ENCODE measurements at places on chromosomes 7 and 10. TPM values are rescaled to one million over a fixed set of nuclear protein-coding genes. Genes with fewer than 3 reads are reported as not detected.

DNA sequence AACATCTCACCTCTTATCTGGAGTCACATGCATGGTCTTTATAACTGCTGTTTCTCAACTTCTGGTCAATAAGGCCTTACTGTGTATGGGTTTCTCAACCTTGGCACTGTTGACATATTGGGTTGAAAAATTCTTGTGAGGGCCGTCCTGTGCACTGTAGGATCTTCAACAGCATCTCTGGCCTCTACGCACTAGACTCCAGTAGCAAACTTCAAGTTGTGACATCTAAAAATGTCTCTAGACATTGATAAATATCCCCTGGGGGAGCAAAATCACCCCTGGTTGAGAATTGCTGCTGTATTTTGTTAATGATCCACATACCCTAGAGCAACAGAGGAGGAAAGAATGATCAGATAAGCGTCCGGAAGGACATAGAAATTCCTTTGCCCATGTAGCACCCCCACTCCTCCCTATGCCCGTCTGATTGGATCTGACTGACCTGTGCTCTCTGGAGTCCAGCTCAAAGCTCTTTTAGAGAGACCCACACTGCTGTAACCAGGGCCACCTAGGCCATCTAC, 423.5 kb upstream of the ZMIZ1 start:
- DNase-seq, result no peak

- no peak for DNase-seq
Measured at GRCh38 chr10:9305018-9305655, 1250.6 kb downstream of the GATA3 start.

GRCh38 chr7:92813390-92814024, 22.9 kb downstream of the CDK6 start:
- DNase-seq, result peak; percentile 45

SLC26A5 gene
- total RNA-seq, result not detected

C1GALT1 gene
- total RNA-seq, result 39.5 TPM

GPR22 gene
- total RNA-seq, result not detected

IMPDH1 gene
- total RNA-seq, result 60.5 TPM
